Fibroblast of upper back skin (primary cell): ENCODE measurements at places on chromosomes 5 and 9.

DNA sequence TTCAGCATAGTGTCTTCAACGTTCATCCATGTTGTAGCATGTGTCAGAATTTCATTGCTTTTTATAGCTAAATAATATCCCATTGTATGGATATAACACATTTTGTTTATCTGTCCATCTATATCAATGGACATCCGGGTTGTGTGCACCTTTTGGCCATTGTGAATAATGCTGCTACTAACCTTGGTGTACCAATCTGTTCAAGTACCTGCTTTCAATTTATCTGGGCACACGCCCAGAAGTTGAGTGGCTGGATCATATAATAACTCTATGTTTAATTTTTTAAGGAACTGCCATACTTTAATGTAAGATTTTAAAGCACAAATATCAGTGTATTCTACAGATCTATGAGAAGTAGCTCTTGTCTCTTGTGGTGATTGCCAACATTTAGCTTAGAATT is 43.5 kb downstream of the SCAI start:
- no peak for DNase-seq

DNA sequence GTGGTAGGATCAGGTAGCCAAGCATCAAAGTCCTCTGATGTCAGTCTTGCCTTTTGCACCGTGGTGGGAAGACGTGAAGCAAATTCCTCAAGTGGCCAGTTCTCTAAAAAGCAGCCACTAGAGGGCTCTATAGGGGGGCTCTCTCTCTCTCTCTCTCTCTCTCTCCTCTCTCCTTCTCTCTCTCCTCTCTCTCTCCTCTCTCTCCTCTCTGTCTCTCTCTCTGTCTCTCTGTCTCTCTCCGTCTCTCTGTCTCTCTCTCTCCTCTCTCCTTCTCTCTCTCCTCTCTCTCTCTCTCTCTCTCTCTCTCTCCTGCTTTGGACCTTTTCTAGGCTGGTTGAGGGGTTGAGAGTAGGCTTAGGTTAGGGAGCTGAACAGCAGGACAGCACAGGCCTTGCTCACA is 13.9 kb upstream of the OSMR start:
- peak; percentile 58 for DNase-seq

DNA sequence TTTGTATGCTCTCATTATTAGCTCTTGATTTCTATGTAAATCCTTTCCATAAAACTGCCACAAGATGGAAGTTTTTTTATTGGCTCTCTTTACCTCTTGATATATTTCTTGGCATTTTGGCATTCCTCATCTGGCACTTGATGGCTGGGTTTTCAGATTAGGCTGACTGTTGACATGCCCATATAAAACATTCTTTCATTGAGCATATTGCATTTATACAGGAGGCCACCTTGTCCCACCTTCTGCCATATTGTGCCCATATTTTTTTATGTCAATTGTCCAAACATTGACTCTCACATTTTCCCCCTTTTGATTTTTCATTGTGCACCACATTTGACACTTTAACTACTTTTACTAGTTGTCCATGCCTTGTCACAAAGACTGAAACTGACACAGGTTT is 182.9 kb downstream of the MEF2C start:
- DNase-seq, result no peak

DNA sequence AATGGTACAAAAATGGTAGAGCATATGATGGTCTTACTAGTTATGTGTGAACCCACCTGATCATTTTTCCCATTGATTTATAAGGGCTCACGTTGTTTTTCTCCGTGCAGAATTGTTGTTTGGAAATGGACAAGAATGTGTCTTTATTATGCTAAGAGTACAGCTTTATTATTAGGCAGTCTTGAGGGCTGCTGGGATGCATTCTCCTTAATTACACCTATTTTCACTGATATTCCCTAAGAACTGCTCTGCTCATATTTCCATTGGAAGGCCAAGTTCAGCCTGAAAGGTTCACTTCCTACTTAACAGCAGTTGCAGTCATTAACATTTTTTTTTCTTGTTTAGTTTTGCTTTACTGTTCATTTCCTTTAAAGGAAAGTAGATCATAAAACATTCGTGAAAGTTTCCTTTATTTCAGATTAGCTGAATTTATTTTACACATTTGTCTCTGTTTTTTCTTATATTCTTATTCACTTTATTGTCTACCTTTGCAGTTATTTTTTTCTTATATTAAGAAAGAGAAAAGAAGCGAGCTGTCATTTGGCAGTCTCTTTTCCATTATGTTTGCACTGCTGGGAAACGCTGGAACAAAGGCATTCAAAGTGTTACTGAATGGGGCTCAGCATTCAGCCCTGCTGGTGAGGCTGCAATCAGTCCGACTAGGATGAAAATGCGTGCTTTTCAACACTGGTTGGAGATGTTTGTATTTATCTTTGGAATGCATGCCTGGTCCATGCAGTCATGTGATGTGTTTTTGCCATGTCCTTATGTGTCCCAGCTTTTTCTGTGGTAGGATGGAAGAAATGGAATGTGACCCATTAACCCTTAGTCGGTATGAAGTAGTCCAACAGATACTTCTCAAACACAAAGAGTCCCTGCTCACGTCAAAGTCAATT is 602.7 kb upstream of the ZNF608 start:
- peak; percentile 24 for DNase-seq

- DNase-seq, result no peak
Observed at GRCh38 chr9:107841076-107841475, 351.5 kb upstream of the KLF4 start.

DNA sequence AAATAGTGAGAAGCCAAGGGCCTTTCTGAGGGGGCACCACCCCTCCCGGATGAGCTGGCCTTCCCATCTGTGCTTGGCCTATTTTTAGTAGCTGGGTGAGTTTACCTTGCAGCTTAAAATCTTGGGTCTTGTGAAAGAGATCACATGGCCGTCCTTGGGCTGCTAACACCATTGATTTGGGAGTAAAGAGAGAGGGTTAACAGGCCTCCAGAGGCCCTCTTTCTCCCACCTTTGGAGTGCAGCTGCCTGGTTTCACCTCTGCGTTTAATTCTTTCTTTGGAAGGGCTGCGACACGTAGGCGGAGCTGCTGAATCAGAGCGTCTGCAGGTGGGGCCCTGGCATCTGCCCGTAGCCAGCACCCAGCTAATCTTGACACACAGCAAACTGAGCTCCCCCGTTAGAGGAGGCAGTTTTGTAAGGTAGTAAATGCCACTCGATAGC is 12.8 kb downstream of the OLFM1 start:
- no peak for DNase-seq

GRCh38 chr9:96612105-96612965 is 7.3 kb downstream of the CDC14B start:
- DNase-seq, result peak; percentile 78

DNA sequence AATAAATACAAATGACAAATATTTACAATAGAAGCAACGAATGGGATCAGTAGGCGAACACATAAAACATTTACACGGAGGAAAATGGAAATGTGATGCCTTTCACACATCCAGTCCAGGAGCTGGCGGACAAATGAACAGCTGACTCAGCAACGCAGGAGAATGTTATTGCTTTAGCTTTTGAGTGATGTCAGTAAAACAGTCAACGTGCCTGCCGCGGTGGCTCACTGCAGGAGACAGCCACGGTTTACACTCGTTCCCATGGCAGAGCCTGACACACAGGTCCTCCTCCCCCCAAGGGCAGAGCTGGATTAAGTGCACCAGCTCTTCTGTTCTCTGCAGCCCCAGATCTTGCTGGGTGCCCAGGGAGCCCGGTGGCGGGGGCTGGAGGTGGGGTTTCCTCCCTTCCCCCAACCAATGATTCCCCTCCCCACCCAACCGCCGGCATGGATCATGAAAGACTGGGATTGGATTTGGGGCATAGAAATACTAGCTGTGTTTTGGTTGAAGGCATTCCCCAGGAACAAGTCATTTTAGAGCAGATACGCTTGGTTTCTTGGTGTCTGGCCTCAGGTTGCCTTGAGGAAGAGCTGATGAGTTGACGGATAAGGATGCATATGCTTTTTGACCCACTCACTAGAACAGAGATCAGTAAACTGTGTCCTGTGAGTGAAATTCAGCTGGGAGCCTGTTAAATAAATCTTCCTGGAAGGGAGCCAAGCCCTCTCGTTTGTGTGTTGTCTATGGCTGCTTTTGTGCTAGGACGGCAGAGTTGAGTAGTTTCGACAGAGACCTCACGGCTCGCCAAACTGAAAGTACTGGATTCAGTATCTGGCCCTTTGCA is 12.5 kb downstream of the STC2 start:
- peak; percentile 92 for DNase-seq

DNA sequence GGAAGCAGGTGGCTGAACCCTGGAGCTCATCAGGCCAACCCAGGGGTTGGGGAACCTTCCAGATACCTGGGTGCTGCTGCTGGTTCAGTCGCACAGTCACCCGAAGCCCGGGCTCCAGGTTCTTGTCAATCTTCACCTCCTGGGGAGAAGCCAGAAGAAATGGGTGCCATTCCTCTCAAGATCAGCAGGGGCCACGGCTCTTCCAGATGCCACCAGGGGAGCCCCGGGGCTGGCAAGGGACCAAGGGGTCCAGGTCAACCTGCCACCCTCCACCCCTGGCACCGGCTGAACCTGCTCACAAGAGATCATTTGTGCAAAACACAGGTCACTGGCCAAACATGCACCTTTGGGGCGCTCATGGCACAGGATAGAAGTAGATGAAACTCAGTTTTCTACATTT is 4.7 kb downstream of the SPOUT1 start:
- no peak for DNase-seq

DNA sequence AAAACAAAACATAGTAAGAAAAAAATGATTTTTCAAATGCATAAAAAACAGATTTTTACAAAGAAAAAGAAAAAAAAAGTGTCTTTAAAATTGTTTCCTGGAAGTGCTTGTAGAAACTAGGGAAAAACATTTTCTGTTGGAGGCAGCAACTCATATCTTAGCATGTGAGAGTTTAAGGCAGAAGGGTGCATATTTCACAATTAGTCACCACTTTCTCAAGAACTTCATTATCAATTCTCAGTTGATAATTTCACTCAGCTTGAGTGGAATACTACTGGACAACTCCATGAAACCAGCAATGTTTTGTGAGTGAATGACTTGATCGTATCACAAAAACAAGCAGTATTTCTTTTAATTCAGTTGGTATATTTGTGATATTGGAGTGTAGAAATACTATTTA is 508.3 kb upstream of the DAB2 start:
- DNase-seq, result no peak

- no peak for DNase-seq
Observed at GRCh38 chr5:57696389-57696769, 213.8 kb upstream of the ACTBL2 start.

- no peak for DNase-seq
Observed at GRCh38 chr5:132456987-132457361, 33.6 kb downstream of the IRF1 start.

DNA sequence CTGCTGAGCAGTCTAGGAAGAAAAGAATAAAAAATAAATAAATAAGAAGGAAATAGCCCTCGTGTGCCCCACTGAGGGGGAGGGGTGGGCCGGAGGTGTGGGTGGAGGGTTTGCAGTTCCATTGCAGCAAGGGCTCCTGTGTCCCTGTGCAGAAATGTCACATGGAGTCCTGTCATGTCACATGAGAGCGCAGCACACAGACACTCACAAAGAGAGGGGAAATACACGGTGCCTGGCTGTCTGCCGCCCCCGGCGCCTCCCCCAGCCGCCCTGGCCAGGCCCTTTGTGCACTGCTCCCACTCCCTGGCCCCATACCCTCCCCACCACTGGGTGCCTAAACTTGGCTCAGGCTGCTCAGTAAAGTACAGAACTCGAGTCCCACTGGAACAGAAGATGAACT is 55.6 kb upstream of the SPTLC1 start:
- DNase-seq, result no peak

DNA sequence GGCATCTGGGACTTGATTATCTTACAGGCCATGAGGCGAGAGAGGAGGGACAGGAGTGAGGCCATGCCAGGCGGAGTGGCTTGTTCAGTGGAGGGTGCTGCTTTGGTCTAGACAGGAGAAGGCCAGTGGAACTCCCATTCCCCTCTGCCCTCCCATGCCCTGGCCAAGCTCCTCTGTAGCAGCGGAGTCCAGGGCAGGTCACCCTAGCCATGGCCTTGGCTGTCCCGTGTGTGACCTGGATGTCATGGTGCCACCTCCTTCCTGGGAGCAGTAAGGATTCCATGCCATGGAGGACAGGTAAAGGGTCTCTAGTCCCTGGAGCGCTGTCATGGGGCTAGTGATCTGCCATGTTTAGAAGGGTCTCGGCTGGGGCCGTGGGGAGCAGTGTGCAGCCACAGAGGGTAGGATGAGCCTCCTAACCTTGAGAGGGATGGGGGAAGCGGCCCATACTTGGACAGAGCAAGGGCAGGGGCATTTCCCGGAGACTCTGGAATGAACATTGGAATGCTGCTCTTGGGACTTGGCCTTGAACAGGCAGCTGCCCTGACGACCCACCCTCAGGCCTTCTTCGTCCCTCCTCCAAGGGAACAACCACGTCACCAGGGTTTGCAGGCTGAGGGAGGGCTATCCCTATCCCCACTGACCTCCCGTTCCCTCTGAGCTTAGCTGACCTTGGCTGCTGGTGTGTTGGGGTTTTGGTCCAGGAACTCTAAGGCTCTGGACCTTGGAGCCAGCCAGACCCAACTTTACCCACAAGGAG is 100.4 kb downstream of the DAB2IP start:
- no peak for DNase-seq

DNA sequence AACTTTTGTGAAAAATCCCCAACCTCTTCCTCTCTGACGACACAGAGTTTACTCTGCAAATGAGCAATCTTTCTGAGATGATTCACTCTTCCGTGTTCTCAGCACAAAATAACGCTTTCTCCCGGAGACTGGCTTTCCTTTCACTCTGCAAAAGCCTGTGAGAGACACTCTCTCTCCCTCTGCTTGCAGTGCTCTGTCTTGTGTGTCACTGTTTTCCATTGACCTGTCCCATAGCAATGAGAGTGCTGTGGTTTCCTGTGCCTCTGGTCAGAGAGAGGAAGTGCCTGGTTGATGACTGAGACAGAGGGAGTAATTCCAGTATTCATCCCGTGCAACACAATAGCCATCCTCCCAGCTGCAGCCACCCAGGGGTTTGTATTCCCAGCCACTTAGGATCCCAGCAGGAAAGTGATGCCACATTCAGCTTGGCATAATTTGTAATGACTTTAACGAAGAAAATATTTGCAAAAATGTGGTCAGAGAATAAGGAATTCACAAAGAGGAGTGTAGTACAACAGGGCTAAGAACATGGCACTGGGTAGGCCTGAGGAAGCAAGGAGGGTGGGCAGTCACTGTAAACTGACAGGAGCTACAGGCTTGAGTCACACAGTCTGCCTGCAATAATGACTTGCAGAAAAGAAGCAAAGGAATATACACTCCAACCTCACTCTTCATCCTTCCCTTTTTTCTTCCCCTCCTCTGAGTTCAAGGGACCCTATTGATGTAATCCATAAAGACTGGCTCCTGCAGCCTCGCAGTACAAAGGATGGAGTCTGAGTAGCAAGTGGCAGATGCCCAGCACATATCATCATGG is 463.5 kb upstream of the RGMB start:
- DNase-seq, result peak; percentile 97
